ENCODE measurements at places on chromosomes 3 and 15.
A peak's percentile ranks its signal among the peaks of the same experiment; 100 is the strongest.

GRCh38 chr3:69085168-69085832, 563 bp downstream of the ARL6IP5 start:
- no peak for DNase-seq

DNA sequence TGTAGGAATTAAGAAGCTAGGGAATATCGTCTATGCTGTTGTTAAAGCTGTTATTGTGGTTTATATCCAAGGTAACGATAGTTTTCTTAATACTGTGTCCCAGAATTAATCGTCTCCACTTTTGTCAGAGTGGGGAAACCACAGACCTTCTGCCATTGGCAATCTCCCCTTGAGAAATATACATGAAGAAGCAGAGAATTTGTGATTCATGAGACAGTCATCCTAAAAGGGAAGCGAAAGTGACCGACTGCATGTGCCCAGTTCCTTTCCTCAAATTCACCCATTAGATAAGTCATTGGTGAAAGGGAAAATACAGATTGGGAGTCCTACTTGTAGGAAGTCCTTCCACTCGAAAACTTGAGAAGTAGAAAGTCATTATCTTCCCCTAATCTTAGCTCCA, 26.6 kb downstream of the DIPK2A start:
- no peak for DNase-seq

DNA sequence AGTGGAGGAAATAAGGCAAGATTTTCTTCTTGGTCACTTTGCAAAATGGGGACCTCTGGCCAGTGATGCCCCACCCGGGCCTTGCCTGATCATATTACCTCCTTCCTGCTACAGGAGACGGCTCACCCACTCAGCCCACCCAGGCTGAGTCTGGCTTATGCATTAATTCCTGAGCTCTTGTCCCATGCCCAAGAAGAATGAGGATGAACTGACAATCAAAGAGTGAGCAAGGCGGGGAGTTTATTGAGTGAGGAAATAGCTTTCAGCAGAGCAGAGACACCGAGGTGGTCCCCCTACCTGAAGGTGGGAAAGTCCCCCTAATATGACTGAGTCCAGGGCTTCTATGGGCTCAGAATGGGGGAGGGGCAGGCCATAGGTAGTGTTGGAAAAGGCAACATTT, 107.5 kb downstream of the EOMES start:
- DNase-seq, result no peak

- no peak for DNase-seq
Measured at GRCh38 chr3:181797431-181797830, 85.7 kb downstream of the SOX2 start.

- DNase-seq, result no peak
Measured at GRCh38 chr3:181919375-181919774, 207.7 kb downstream of the SOX2 start.

- peak; percentile 1 for DNase-seq
Measured at GRCh38 chr3:38588995-38589937, 60.2 kb downstream of the SCN5A start.

DNA sequence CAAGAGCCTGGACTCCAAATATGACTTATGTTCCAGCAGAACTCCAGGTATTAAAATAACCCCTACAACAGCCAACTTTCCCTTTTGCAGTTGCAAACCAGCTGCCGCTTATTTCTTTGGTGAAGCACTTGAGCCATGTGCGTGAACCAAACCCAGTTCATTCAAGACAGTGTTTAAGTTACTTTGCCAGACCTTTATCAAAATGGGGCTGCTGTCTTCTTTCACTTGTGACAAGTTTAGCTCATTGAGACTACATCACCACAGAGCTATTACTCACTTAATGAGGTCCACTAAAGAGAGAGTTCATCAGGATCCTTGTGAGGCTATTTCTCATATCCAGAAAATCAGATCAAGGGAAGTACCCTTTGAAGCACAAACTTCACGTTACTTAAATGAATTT, 2.4 kb upstream of the XRN1 start:
- DNase-seq, result no peak

DNA sequence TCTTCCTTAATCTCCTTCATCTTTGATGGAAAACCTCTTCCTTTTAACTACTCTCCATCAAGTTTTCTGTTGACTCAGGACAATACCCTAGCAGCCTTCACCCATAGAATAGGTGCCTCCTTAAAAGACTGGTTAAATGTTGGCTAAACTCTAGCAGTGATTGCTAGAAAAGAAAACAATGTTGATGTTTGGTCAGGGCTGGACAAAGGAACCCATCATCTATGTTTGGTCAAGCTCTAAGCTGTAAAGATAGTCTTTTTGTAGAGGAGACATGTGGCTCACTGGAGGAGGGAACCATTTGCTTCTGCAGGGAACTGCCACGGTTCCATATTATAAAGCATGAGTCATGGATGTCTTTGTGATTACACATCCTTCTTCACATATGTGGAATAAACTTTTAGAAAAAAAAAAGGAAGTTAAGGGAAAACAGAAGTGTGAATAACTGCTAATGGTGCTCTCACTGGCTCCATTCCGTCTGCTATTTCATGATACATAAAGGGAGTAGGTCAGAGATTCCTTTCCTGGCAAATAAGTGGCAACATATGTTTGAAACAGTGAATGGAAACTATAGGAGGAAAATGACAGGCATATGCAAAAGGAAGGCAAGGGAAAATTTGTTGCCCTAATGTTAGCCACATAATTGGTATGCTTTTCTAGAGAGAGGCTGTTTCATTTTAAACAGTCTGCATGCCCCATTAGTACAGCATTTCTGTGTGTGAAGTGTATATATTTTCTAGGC, 78.2 kb downstream of the CMSS1 start:
- no peak for DNase-seq

DNA sequence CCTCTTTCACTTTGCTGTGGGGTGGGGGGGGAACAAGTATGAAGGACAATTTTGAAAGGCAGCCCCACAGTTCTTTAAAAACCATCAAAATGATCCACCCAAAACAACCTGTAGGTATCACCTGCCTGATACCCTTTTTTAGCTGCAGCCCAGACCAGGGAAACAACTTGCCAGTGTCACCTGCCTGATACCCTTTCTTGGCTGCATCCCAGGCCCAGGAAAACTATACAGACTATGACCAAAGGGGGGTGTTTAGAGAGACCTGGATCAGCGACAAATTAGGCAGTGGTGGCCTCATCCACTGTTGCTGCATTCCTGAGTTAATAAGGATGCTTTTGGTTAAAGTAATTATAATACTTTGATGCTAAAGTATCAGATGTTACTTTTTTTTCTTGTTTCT, 122.0 kb downstream of the VPS13C start:
- DNase-seq, result no peak

Measured in tibial artery (tissue), 4 donors.